MM.1S (cell line): ENCODE measurements at places on chromosomes 7 and 10.

GRCh38 chr10:130040817-130041330 is 69.8 kb downstream of the C10orf143 start:
- DNase-seq: no peak

- no peak for DNase-seq
These were observed 1355.5 kb upstream of the LRRTM3 start for GRCh38 chr10:65570143-65571010.

DNA sequence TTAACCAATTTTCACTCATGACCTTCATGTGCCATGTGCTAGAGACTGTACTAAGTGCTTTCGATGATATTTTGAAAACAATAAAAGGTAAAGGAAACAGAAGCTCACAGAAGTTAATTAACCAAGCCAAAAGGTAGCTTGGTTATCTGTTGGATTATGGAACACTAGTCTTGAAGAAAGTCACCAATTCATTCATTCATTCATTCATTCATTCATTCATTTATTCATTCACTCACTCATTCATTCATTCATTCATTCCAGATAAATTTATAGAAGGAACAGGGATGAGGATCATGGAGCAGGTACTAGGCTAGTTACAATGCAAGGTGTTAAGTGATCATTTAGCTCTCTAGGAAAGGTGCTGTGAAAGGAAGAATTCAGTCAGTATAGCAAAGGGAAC is 322.8 kb downstream of the MAGI2 start:
- DNase-seq: no peak

GRCh38 chr10:99880080-99880835 is 97.8 kb downstream of the ABCC2 start:
- no peak for DNase-seq

- no peak for DNase-seq
These were observed 5.8 kb downstream of the GNAI1 start for GRCh38 chr7:80140388-80140787.

DNA sequence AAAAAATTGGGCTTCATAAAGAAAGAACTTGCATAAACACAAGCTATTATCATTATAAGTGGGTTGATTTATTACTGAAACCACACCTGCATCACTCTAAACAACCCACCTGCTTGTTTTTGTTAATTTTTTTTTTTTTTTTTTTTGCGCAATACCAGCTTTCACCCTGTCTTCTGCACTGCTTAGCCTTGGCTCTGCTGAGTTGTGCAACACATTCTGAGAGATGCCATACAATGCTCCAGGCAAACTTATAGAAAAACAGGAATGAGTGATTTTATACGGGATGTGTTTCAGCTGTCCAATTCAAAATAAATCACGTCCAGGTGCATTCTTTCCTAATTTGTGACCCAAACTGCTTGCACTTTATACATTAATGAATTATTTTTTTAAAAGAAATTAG is 923.6 kb downstream of the GATA3 start:
- DNase-seq: no peak

DNA sequence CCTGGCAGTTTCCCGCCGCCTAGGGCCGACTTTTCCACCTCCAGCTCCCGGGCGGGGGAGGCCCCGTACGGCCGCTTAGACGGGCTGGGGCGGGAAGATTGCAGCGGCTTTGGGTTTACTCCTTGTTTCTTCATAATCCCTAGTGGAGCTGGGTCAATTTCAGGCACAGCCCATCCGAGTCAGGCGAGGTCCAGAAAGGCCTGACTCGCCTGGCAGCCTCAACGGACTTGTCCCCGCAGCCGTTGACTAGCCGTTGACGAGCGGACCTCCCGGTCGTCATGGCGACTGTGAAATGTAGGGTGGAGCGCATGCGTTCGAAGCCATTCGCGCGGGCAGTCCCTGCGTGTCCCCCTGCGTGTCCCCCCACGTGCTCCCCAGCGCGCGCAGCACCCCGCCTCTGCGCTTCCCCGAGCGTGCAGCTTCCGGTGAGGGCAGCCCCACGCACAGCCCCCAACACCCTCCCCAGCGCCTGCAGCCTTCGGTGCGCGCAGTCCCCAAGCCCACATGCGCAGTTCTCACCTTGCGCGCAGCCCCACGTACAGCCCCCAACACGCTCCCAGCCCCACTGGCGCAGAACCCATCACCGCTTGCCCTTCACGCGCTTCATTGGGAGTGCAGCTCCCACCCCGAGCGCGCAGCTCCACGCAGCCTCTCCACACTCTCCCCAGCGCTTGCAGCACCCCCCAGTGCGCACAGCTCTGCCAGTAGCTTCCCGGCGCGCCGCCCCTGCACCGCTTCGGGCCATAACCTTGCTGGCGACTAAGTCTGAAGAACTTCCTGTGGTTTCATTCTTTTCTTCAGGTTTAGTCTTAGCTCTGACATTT is 67.8 kb downstream of the TBX20 start:
- DNase-seq: no peak

DNA sequence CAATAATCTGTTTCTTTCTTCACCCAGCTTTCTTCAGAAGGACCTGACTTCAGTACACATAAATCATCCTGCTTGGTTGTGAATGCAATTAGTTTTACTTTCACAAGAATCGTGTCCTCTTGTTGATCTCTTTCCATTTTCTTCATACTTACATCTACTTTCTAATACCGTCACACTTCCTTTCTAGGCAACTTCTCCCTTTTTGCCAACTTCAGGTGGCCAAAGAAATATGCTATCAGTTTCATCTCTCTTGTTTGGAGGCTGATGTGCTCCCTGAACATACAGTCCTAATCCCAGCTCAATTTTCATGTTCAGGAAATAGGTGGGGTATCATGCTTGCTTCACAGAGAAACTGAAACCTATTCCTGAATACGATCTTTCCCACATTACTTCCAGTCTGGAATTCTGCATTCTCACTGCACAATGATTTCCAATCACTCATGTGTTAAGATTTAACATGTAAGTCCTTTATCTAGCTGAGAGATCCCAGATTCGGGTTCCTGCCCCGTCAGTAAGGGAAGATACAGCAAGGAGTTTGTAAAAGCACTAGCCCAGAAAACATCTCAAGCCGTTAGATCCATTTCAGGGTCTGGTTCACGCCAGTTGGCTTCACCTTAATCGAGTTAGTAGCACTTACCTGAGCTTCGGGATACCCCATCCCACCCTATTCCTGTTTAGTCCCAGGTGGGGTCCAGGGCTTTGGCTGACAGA is 994 bp downstream of the SLC25A28 start:
- peak; percentile 60 for DNase-seq

DNA sequence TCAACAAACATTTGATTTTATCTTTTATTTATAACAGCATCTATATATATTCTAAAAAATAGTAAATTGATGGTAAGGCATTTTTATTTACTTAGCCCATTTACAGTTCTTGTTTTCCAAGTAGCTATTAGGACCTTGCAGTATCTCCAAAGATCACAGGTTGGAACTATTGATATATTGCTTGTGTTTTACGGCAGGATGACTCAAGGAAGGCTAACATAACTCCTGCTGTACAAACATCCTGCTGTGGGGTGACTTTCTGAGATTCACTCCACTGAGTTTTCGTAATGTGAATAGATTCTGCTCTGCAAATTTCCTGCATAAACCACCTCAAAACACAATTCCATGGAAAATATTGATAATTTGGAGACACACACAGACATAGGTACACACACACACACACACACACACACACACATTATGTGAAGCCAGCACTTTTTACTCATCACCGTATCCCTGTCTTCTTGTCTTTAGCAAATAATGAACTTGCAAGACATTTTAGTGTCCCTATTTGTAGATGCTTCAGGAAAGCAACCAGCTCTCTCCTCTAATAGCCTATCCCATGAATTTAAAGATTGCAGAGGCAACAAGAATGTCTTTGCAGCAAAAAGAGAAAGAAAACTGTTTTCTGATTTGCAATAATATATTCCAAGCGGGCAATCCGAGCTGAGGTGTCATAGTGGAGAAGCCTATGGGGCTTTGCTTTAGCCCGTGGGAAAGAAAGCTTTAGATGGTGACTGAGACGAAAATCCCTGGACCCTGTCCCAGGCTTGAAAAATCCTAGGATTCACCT is 722 bp downstream of the AGR2 start:
- DNase-seq: no peak

DNA sequence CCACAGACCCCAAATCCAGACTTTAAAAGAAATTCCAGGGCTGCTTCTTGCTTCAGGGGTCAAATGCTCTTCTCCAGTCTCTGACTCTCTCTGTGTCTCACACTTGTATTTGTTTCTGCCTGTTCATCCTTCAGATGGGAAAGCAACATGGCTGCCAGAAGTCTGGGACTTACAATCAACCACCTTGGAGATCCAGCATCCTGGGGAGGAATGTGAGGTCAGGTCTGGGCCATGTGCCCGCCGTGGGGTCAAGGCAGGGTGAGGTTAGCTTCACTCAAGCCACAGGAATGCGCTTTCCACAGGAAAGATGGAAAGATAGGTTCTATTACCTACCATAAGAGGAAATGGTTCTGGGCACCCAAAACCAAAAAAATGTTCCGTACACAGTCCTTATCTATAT is 34.3 kb upstream of the NPVF start:
- DNase-seq: no peak

GRCh38 chr10:91779011-91779605 is 19.1 kb upstream of the TNKS2 start:
- DNase-seq: no peak

- DNase-seq: peak; percentile 34
These were observed 46.3 kb downstream of the PLEKHA8 start for GRCh38 chr7:30074422-30075030.

DNA sequence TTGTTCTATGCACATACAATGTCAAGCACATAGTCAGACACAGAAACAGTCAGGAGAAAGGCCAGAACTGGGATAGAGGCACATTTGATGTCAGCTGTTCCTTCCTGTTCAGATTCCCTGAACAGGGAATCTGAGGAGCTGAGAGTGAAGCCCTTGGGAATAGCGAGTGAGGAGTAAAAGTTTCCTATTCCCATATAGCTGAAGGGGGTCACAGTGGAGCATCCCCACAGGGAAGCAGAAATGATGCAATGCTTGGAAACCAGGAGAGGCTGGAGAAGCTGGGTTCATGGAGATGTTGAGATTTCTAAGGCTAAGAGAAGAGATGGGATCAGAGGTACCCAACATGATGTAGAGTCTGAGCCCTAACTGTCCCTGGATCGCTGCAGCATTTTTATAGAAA is 11.3 kb upstream of the PRXL2A start:
- DNase-seq: no peak

GRCh38 chr10:11191678-11192077 is 174.0 kb downstream of the CELF2 start:
- DNase-seq: no peak

DNA sequence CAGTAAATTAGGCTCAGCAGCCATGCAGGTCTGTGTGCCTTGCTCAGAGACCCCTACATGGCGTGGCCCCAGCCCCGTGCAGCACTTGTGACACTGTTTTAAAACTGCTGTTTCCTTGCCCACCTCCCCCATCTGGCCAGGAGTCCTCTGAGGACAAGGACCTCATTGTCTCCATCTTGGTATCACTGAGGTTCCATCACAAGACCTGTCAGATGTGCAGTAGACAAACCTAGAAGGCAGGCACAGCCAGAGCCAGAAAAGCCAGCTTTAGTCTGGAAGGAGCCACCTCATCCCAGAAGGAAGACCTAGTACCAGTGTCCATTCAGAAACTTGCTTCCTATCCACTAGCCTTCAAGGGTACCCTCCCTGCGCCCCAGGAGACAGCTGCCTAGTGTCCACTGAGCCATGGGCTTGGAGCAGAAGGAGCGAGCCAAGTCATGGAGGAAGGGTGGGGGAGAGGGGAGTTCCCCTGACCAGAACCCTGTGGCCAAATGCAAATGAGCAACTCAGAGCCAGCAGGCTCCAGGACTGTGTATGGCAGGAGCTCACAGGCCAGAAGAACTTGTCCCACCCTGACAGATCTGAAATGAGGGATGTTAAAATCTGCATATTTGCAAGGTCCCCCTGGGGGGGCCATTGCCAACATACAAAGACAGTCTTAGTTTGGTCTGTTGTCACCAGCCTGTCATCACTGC is 176.1 kb downstream of the SH3PXD2A start:
- DNase-seq: no peak

- no peak for DNase-seq
These were observed 148.7 kb upstream of the RSU1 start for GRCh38 chr10:16965740-16966447.

- DNase-seq: no peak
These were observed 17.4 kb downstream of the C7orf57 start for GRCh38 chr7:48052748-48053147.

DNA sequence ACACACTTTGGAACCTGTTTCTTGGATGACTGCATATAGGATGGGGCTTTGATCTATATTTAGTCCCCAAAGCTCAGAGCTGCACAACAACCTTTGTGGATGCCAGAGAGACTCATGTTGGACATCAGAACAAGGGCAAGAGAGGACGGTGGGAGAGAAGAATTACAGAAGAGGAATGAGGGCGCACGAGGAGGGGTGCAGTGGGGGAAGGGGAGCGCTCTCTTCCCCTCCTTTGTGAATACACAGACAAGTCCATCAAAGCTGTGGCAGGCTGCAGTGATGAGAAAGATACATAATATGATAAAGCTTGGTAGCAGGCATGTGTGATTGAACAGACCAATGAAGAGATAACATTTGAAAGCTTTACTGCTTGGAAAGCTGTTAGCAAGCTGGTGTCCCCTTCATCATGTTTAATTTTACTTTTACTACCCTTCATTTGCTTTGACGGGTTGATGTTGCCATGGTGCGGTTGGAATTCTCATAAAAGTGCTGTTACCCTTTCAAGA is 857.8 kb downstream of the KCNMA1 start:
- DNase-seq: no peak

DNA sequence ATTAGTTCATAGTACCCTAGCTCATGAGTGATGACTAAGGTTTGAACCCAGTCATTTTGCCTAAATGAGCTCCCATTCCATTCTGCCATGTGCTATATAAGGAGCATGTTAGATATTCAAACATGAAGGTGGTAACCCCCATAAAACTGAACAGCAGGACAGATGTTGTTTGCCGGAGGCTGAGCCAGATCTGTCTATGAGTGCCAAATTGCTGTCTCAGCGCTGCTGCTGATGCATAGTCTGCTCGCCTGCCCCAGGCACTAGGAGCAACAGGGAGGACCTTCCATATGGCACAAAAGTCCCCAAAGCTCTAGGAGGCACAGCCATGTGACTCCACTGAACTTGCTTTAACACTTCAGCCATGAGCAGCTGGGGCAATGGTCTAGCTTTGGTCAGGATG is 466.0 kb upstream of the GHITM start:
- DNase-seq: no peak
